ENCODE measurements at places on chromosomes 12 and 14.

DNA sequence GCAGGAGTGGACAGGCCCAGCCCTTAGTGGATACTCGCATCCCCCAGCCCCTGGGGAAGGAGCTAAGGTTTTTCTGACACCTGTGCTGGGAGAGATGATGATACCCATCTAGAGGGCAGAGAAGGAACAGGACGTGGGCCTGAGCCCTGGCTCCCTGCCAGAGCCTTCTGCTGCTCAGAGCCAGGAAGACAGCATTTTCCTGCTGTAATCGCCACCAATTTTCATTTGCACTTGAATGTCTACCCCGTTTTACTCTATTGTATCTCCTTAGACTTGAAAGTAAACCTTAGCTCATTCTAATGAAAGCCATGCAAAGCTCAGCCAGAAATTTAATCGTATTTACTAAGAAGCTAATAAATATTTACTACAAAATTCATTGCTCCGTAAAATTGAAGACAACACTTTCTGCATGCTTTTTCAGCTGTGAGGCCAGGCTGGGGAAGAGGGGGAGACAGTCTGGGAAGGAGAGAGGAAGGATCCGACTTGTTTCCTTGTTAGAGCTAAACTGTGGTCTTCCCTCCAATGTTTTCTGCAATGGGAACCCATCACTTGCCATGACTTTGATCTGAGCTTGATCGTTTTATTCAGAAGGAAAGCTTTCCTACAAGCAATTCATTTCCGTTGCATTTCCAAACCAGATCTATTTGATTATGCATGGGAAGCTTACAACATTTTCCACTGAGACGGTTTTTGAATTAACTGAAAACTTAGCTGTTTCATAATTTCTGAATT lies 17.6 kb upstream of the TRAF3 start:
- no peak for DNase-seq

GRCh38 chr14:23005451-23006187 lies 4.3 kb downstream of the C14orf93 start:
- peak; percentile 15 for DNase-seq

- no peak for DNase-seq
Observed at GRCh38 chr12:15428632-15429031, 106.3 kb downstream of the PTPRO start.

DNA sequence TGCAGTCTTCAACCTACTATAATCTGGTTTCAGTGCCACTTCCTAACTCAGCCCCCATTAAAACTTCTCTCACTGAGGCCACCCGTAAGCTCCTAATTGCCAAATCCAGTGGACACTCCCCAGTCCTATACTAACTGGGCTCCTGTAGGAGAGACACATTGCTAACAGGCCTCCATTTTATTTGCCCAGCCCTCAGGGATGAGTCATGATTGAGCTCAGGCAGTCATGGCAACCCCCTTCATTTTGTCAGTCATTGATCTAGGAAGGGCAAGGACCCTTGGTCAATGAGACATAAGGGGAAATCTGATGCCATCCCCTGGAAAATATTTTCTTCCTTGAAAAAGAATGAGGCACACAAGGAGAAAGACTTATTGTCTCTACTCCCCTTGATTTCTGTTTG lies 70.1 kb upstream of the HIF1A start:
- DNase-seq: no peak

DNA sequence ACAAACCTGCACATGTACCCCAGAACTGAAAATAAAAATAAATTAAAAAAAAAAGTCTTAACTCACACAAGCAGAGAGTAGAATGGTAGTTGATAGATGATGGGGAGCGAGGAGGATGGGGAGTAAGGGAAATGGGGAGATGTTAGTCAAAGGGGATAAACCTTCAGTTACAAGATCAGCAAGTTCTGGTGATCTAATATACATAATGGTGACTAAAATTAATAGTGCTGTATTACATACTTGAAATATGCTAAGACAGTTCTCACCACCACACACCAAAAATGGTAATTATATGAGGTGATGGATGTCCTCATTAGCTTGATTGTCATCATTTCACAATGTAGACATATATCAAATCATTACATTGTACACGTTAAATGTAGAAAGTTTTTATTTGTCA lies 3.2 kb upstream of the C12orf42 start:
- no peak for DNase-seq

DNA sequence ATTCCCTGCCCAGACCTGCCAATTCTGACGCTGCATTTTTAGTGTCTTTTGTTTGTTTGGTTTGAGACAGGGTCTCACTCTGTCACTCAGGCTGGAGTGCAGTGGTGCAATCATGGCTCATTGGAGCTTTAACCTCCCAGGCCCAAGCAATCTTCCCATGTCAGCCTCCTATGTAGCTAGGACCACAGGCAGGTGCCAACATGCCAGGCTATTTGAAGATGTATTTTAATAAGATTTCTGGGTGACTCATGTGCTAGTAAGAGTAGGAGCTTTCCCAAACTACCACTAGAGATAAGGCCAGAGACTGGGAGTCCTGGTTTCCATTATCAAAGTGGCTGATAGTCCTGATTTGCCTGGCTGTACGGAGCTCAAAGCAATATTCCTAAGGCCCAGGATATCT lies 693.3 kb downstream of the MED13L start:
- DNase-seq: no peak

GRCh38 chr14:79162833-79163232 lies 992.7 kb downstream of the NRXN3 start:
- DNase-seq: no peak

DNA sequence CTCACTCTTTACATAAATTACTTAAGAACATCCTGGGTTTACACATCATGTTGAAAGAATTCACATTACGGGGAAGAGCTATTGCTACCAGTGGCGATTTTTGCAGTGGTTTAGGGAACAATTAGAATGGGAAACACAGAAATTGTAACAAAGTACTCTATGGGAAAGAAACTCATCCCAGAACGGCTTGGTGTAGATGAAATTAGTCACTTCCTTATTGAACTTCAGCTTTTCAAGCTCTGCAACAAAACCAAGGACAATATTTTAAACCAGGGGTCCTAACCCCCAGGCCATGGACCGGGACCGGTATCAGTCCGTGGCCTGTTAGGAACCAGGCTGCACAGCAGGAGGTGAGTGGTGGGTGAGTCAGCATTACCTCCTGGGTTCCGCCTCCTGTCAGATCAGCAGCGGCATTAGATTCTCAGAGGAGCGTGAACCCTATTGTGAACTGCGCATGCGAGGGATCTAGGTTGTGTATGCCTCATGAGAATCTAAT lies 32.3 kb upstream of the FICD start:
- DNase-seq: no peak

DNA sequence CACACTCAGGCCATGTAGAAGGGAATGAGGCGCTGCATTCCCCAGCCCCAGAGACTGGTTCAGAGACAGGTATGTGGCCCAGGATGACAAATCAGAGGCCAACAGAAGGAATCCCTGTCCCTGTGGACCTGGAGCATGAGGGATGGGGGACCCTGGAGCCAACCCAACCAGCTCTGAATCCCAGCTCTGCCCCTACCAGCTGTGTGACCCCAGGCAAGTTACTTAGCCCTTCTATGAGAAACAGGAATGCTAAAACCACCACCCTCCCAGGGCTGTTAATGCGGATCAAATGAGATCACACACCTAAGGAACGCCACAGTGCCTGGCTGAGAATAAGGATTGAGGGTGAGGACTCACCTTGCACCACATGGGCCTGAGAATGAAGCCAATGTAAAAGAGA lies 15.6 kb downstream of the ITPK1 start:
- no peak for DNase-seq

DNA sequence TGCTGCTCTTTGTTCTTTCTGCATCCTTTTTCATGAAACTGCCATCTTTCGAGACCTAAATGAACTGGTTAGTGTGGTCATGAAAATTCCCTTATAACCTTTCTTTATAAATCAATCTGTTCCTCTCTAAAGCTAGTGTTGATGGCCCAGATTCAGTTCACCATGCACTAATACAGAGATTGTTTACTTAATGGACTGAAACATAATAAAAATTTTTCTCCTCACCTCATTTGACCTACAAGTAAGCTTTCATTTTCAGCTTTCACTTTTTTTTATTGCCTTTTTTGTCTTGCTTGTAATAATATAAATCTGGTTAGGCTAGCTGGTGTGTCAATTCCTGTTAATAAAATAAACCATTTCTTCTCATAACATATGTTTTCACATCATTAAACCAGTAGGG lies 183.8 kb downstream of the CCDC59 start:
- no peak for DNase-seq

GRCh38 chr12:59672273-59672672 lies 76.4 kb downstream of the SLC16A7 start:
- DNase-seq: no peak

GRCh38 chr14:24135584-24135833 lies 485 bp upstream of the PSME1 start:
- DNase-seq: no peak

GRCh38 chr14:100079726-100080005 lies 14.4 kb downstream of the EVL start:
- DNase-seq: no peak

GRCh38 chr12:58242796-58243630 lies 301.6 kb downstream of the ATP23 start:
- no peak for DNase-seq

DNA sequence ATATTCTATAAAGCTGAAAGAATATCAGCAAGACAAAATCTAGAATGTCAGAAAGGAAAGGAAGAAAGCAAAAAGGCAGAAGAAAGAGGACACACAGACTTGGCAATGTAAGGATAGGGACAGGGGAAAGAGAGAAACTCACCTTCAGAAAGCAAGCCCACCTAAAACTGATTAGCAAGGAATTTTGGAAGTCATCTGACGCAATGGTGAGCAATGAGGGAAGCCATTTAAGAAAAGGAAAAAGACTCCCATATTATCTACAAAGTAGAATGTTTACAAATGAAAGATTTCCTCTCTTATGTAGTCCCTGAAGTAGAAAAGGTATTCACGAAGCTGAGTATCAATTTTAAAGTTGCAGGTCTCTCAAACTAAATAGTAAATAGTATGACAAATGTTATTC lies 35.2 kb upstream of the FOXG1 start:
- DNase-seq: no peak

- DNase-seq: no peak
Observed at GRCh38 chr12:116898669-116899068, 12.1 kb upstream of the FBXW8 start.

GRCh38 chr12:96057986-96058553 lies 22.7 kb upstream of the LTA4H start:
- DNase-seq: peak; percentile 10

DNA sequence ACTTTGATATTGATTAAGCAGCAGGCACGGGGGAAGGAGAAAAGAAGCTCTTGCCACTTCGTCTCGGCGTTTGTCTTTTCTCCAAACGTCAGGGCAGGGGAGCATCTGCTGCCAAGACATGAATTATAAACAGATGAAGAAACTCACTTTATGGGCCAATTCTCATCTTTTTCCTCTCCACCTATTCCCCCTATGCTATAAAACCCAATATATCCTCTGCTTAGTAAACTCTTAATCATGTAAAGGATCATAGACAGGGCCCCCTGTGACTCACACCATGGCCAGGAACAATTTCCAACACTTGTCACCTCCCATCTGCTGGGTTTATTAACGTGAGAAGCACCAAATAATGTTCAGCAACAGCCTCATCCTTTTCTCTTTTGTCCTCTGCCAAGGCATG lies 1092.1 kb upstream of the TMEM132C start:
- no peak for DNase-seq

GRCh38 chr12:83477696-83478095 lies 791.0 kb downstream of the TMTC2 start:
- DNase-seq: no peak

DNA sequence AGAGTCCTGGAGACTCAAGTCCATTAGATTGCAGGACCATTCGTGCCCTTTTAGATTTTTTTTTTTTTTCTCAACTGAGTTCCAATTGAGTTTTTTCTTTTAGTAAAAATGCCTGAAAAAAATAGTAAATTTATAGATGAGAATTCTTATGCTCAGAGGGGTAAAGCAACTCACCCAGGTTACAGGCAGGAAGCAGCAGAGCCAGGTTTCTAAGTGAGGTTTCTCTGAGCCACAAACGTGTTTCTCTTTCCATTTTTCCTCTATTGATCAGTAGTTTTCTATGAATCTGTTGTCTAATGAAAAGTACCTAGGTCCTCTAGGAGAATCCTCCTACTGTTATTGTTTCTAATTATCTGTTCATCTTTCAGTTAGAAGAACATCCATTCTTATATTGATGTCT lies 66.4 kb upstream of the C12orf71 start:
- DNase-seq: no peak

- DNase-seq: no peak
Observed at GRCh38 chr12:52247622-52248540, 14.8 kb downstream of the KRT7 start.

GRCh38 chr12:14868916-14869506 lies 16.6 kb downstream of the MGP start:
- no peak for DNase-seq

DNA sequence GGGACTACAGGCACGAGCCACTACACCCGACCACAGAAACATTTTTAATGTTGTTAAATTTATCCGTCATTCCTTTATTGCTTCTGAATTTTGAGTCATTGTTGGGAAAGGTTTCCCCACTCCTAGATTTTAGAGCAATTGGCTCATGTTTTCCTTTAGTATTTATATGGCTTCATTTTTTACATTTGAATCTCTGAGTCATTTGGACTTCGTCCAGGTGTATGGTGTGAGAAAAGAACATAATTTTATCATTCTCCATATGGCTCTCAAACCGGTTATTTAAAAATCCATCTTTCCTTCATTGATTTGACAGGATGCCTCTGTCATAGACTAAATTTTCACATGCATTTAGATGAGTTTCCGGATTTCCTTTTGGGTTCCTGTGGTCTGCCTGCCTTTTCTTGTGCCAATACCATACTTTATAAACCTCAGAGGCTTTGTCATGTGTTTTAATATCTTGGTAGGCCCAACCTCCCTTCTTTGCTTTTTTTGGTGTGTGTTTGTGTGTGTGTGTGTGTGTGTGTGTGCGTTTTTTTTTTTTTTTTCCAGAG lies 30.9 kb downstream of the LRTM2 start:
- peak; percentile 17 for DNase-seq

DNA sequence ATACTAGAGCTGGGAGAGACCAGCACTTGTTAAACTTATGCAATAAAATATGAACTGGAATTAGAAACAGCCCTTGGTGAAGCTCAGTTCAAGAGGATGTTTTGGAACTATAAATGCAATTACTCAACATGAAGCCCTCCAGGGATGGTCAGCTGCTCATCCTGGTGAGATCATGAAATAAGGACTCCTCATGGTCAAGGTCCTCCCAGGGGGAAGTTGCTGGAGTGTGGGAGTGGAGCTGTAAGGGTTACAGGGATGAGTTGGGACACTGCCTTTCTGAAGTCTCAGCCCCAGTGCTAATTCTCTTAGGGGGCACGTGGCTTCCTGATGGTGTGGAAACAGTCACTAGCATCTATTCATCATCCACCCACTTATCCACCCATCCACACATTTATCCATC lies 301.7 kb upstream of the SFSWAP start:
- DNase-seq: no peak

GRCh38 chr12:46342562-46343033 lies 30.0 kb downstream of the SLC38A2 start:
- no peak for DNase-seq

DNA sequence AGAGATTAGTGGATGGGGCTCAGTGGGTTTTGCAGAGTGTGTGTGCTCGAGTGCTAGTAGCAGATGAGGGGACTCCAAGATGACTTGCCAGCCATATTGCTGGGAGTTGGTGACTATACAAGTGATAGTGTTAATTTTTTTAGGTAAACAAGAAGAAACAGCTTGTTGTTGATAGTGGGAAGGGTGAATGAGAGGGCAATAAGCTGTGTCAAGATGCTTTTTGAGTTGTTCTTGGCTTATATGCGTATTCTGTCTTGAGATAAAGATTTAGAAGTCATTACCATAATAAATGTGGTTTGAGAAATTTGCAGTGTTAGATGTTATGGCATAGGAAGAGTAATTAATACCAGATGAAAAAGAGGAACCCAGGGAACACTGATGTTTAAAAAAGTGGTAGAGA lies 75.3 kb downstream of the RCOR1 start:
- DNase-seq: no peak

Data from MV-4-11 (cell line).